Tibial nerve (tissue), 4 donors: ENCODE measurements at places on chromosomes 3 and 15. TPM values are rescaled to one million over a fixed set of nuclear protein-coding genes. Genes with fewer than 3 reads are reported as not detected.

The AGBL1 gene
- 0.21 TPM for total RNA-seq

The SH2D7 gene
- total RNA-seq = not detected

The SCN5A gene
- total RNA-seq = 0.44 TPM

The IMPG2 gene
- 0.20 TPM for total RNA-seq

The AMT gene
- total RNA-seq = 8.4 TPM

The PPM1L gene
- total RNA-seq = 13.2 TPM

The TLR9 gene
- not detected for total RNA-seq

The C2CD4B gene
- 1.8 TPM for total RNA-seq

The PARP16 gene
- total RNA-seq = 15.5 TPM

- peaks cover 16% of the 10 kb centered on the region for H3K4me1 ChIP-seq
- DNase-seq = no peak
- H3K36me3 ChIP-seq = no peaks in the 10 kb centered on the region
- H3K27ac ChIP-seq = no peak overlapping the region
- H3K4me3 ChIP-seq = no peak overlapping the region
- no peaks in the 10 kb centered on the region for H3K27me3 ChIP-seq
Measured at GRCh38 chr3:197801891-197802778, 11.1 kb downstream of the LRCH3 start.

GRCh38 chr3:107690522-107691138 lies 167.9 kb downstream of the BBX start:
- H3K4me3 ChIP-seq = no peak overlapping the region
- DNase-seq = no peak
- H3K4me1 ChIP-seq = no peaks in the 10 kb centered on the region

GRCh38 chr15:80433836-80434235 lies 29.7 kb downstream of the ARNT2 start:
- no peak for DNase-seq
- no peak overlapping the region for H3K4me3 ChIP-seq
- no peaks in the 10 kb centered on the region for H3K27me3 ChIP-seq
- no peaks in the 10 kb centered on the region for H3K36me3 ChIP-seq

GRCh38 chr3:66394753-66395249 lies 106.0 kb downstream of the LRIG1 start:
- no peaks in the 10 kb centered on the region for H3K36me3 ChIP-seq
- H3K27me3 ChIP-seq = no peaks in the 10 kb centered on the region
- no peak for DNase-seq
- no peak overlapping the region for H3K4me3 ChIP-seq

DNA sequence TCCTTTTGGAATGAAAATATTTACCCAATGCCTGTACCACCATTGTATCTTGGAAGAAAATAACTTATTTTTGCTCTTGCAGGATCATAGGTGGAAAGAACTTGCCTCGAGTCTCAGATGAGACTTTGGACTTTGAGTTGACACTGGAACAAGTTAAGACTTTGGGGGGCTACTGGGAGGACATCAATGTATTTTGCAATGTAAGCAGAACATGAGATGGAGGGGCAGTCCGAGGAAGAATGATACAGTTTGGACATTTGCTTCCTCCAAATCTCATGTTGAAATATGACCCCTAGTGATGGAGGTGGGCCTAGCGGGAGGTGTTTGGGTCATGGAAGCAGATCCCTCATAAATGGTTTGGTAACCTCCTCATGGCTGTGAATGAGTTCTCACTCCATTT lies 1428.6 kb downstream of the ZPLD1 start:
- H3K27ac ChIP-seq = no peak overlapping the region
- H3K27me3 ChIP-seq = no peaks in the 10 kb centered on the region
- DNase-seq = no peak
- H3K4me3 ChIP-seq = no peak overlapping the region
- no peaks in the 10 kb centered on the region for H3K4me1 ChIP-seq

- no peaks in the 10 kb centered on the region for H3K27me3 ChIP-seq
- H3K4me3 ChIP-seq = no peak overlapping the region
- no peak overlapping the region for H3K27ac ChIP-seq
Measured at GRCh38 chr15:37223089-37223488, 122.7 kb upstream of the MEIS2 start.

DNA sequence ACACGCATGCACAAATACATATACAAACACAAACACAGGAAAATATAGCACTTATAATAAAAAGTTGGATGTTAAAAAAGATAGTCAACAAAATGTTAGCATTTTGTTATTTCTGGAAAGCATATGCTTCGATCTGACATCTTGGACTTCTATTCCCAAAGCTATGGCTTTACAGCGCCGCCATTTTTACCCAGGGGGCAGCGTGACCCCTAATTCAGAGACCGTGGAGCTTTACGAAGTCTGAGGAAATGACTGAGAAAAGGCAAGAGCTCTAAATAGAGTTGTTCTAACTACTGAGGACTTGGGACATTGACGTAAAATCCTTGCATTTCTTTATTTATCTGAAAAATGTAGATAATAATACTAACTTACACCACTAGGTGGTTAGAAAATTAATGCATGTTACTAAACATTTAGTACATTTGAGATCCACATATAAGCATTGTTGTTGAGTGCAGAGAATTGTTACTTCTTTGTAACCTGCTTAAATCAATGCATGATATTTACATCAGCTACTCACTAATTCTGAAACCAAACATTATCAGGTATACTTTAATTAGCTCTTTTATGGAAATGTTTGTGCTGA lies 155.4 kb downstream of the TP63 start:
- H3K36me3 ChIP-seq = no peaks in the 10 kb centered on the region
- H3K4me3 ChIP-seq = no peak overlapping the region
- no peak overlapping the region for H3K27ac ChIP-seq
- no peaks in the 10 kb centered on the region for H3K4me1 ChIP-seq
- DNase-seq = no peak
